ENCODE measurements at places on chromosomes 5 and 9.

- DNase-seq, result no peak
These were observed 183.4 kb downstream of the PAPPA start for GRCh38 chr9:116337015-116337414.

- DNase-seq, result no peak
These were observed 575.3 kb downstream of the RAB3C start for GRCh38 chr5:59158165-59158564.

DNA sequence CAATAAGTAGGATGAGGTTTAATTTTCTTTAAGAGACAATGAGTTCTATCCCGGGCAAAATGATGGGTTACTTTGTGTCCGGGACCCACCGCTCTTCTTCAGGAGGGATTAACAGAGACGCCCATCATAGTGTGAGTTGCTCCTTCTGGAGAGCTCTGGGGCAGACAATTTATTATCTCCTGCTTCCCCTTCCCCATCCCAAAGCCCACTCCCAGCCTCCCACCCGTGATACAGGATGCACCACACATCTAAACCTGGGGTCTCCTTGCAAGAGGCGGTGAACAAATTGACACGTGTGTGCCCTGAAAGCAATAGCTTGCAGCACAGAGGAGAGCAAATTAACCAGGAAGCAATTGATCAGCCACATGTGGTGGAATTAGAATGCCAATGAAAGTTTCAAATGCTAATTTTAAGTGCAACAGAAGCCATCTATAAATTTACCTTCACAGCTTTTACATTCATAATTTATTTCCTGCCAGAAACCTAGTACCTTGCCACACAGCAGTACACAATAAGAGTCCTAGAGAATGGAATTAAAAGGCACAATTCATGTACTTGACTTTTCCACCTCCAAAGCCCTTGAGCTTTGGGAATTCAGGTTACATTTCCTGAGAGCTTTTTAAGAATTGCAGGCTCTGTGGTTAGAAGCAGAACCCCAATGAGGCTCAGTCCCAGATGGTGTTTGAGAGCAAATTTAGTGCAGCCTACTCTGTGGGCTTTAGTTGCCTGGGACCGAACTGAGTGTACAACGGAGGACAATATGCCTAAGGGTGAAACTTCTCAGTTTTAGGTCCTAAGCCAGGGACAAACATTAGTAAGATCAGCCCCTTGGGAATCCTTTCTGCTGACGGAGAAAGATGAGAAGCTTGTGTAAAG is 399.6 kb downstream of the MED10 start:
- DNase-seq, result no peak

DNA sequence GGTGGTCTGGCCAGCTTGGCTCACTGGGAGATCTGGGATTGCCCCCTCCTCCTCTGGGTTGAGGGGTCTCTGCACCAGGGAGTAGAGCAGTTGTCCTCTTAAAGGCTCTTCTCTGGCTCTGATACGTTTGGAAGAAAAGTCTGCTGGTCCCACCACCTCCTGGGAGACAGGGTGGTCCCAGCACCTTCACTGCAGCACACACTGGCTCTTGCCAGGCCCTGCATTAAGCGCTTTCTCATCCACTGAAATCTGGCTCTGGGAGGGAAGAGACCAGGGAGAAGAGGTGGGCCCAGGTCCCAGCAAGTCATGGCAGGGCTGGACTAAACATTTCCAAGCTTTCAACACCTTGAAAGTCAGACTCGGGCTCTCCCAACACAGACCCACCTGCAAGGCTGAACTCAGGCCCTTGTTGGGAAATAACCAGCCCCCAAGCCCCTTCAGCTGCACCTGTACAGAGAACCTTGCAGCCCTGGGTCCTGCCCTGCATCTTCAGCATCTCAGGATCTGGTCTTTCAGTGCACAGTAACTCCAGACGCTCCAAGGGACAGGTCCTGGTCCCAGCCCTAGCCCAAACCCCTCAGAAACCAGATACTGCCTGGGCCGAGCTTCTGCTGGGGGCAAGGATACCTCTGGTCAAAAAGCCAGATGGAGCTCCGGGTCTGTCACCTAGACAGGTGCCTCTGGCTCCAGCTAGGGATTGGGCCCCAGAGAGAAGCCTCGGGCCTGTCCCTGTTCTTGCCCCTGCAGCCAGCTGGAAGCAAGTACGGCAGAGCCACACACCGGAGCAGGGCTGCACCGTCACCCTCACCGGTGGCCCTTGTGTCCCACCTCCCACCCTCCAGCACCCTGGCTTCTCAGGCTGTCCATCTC is 134.5 kb downstream of the DAB2IP start:
- DNase-seq, result no peak

DNA sequence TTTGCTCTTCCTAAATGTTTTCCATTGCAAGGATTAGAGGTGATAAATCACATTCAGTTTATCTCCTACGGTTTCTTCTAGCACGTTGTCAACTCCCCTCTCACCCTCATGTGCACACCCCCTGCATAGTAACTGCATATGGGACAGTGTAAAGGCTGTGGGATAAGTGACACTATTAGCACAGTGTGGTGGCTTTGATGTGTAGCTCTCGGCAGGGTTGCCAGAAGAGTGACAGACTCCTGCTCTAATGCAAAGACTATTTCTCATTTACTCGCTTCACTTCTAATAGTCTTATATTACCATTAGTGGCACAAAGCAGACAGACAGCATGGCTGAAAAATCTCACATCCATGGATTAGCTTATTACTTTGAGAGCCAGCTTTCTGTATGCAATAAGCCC is 454.6 kb downstream of the CETN3 start:
- no peak for DNase-seq

DNA sequence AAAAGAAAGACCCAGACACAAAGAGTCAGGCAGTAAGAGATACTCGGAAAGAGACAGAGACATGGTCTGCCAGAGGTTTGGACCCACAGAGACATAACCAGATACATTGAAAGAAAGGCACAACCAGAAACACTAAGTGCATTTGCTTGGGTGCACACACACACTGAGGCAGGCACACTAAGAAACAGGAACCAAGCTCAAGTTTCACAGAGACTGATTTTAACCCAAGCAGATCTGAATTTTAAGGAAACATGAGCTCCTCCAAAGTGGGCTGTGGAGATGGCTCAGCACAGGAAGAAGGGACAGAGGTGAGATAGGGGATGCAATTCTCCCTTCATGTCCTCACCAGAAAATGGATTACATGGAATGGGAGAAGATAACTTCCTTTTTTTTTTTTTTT is 9.5 kb downstream of the AQP3 start:
- DNase-seq, result no peak
